ENCODE measurements at places on chromosomes 3 and 15. TPM values are rescaled to one million over a fixed set of nuclear protein-coding genes. Genes with fewer than 3 reads are reported as not detected.

GRCh38 chr3:50270422-50271224 is 1.7 kb downstream of the SEMA3B start:
- DNase-seq, result no peak

DNA sequence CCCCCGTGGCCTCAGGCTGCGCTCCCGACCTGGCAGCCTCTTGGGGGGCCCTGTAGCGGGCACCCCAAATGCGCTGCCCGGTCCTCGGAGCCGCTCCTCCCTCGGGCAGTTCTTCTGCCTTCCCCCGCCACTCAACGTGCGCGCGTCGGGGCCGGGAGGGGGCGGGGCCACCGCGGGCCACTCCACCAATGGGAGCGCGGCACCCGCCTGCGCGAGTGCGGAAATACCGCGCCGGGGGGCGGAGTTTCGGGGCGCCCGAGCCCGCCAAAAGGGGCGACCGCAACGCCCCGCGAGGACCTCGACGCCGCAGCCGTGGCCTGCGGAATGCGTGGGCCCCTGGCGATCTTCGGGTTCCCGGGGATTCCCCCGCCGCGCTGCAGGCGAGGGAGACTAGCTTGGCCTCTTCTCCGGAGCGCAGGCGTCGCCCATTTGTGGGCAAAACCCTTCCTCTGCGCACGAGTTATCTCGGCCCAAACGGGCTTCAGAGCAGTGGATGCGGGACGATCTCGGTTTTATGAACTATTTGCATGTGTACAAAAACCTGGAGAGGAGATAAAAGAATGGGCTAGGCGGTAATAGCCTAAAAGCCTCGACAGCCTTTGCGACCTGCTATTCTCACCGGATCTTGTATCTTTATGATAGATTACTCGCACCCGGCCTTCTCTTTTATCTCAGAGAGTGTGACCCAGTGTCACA is at the start of gene TASOR:
TASOR (minus strand) TSS at position 144 of the 696 bp plus-strand sequence. CDS start 259 bp downstream, outside the sequence.
- DNase-seq, result peak; percentile 71

DNA sequence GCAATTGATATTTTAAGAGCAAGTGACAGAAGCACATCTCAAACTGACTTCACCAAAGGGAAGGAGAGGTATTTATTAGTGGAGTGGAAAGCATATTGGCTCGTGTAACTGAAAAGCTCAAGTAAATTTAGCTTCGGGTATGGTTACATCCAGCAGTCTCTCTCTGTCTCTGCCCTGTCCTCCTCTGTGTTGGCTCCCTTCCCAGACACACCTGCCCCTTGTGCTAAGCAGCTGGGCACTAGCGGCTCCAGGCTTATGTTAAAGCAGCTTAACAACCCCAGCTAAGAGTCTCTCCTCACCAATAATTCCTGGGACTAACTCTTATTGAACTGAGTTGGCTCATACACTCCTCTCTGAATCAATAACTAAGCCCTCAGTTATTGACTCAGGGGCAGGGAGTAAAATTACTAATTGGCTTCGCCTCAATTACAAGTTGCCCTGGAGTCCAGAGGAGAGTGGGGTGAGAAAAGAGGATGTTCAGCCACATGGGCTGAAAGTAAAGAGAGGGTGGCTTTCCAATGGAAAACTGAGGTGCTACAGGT is 12.8 kb upstream of the SH3BP5 start:
- no peak for DNase-seq

- no peak for DNase-seq
Observed at GRCh38 chr3:87121856-87122255, 105.3 kb upstream of the CHMP2B start.

DNA sequence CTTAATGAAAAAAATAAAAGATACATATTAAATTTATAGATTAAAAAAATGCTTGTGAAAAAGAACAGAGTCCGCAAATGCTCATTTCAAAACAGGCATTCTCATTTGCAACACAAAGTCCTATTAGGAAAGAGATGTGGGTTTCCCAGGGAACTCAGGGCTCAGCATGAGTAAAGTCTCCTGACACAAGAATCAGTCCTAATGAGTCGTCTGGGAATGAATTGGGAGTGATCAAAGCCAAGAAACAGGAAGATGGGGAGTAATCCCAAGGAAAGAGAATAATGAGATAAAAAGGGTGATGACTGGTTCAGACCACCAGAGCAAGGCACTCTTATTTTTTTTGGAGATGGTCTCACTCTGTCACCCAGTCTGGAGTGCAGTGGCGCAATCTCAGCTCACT is 443.7 kb downstream of the NR2F2 start:
- no peak for DNase-seq

- no peak for DNase-seq
Observed at GRCh38 chr15:74311734-74312444, 55.6 kb downstream of the CYP11A1 start.

- DNase-seq, result no peak
Observed at GRCh38 chr3:77407441-77407840, 367.5 kb downstream of the ROBO2 start.

DNA sequence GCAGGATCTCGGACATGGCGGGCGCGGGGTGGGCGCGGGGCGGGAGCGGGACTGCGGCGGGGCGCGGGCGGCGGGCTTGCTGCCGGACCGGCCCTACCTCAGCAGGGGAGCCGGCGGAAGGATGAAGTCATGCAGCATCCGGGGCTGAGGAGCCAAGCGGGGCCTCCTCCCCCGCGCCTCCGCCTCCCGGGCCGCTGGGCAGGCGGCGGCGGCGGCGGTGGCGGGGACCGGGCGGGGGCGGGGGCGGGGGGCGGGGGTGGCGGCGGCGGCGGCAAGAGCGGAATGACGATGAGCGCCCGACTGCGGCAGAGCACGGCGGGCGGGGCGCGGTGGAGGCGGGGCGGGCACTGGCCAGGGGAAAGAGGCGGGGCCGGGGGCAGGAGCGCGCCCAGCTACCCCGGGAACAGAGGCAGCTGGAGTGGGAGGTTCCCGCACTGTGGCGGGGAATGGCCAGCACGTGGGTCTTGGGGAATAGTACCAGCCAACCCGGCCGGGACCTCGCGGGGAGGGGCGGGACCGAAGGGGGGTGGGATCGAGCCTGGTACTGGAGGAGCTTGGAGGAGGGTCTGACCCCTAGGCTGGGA is at the start of gene CAMK2N2:
CAMK2N2 (minus strand) TSS at position 284 of the 584 bp plus-strand sequence; CDS start at position 16, 268 bp downstream.
- peak; percentile 42 for DNase-seq

GRCh38 chr3:157918402-157918801 is 187.8 kb downstream of the SHOX2 start:
- DNase-seq, result no peak

GRCh38 chr15:80072285-80072994 is 13.0 kb downstream of the ZFAND6 start:
- no peak for DNase-seq

- no peak for DNase-seq
Observed at GRCh38 chr3:54262541-54262940, 140.2 kb downstream of the CACNA2D3 start.

GRCh38 chr15:31522028-31522427 is 195.4 kb downstream of the KLF13 start:
- no peak for DNase-seq

- DNase-seq, result no peak
Observed at GRCh38 chr3:128998561-128998960, 2.5 kb upstream of the EFCC1 start.

DNA sequence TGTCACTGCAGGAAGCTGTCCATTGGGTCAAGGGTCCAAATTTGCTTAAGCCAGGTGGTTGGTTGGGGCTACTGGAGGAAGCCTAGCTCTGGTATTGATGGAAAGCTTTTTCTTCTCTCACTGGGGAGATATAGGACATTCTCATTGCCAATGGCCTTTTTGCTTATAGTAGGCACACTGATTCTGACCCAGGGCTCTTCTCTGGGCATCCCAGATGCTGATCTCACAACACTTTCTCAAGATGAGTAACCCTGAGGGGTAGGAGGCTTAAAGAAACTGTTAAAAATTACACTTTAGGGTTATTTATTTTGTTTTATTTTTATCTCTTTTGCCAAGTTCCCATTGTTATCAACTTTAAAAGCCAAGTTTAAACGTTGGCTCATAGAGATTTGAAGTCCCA is 337.8 kb downstream of the LRRC3B start:
- no peak for DNase-seq

- DNase-seq, result no peak
Observed at GRCh38 chr15:47367726-47368390, 349.4 kb upstream of the SEMA6D start.

GRCh38 chr3:17162116-17162515 is 277.4 kb downstream of the PLCL2 start:
- no peak for DNase-seq

DNA sequence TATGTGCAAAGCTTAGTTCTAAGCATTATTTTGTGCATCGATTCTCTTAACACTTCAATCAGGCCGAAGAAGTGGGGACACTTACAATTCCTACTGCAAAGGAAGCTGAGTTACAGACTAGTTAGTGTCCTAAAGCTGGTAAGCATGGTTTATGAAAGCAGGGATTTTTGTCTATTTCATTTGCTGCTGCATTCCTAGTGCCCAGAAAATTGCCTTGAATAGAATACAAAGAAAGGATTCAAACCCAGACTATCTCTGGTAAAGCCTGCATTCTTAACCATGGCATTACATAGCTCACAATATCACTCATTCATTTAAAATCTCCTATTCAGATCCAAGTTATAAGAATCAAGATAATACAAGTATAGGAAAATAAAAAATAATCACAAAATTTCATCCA is 24.4 kb upstream of the CPOX start:
- no peak for DNase-seq

GRCh38 chr15:75171408-75171807 is 30.3 kb upstream of the C15orf39 start:
- DNase-seq, result no peak

DNA sequence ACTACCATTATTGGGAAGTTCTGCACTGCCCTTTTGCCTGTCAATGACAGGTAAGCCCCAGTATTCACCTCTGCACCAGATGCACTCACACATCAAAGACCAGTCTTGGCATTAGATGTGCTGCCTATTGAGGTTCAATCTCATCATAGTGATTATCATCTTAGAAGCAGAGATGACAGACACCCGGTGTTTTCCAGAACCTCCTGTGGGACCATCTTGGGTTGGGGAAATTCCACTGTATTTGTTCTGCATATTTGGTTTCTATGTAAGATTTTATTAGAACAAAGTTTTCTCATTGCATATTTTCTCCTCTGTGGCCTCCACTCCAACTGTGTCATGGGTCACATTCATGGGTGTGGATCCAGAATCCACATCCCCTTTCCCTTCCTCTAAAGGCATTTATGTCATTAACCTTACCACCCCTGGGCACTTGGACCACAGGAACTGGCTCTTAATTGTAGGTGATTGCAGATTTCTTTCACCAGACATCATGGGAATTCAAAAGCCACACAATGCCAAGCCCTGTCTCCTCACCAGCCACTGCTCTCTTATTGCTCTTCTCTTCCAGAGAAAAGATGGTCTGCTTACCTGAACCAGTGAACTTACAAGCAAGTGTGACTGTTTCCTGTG is 31.2 kb downstream of the PLA1A start:
- no peak for DNase-seq

DNA sequence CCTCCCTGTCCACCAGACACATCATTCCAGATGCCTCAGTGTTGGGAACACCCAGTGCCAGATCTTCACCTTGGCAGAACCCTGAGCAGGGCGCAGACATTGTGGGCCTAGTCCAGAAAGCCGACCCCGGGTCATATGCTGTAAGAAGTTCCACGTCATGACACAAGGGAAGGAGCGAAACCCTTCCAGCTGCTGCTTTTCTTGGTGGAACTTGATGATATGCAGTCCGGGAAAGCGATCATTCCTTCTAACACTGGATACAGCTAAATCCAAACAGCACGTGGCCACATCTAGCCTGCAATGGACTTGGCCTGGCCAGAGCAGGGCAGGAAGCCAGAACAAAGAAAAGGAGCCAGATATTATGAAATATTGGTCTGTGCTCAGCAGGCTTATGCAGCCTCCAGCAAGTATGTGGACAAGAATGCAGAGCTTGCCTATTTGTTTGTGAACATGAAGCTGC is 22.0 kb downstream of the GASK1A start:
- DNase-seq, result no peak

DNA sequence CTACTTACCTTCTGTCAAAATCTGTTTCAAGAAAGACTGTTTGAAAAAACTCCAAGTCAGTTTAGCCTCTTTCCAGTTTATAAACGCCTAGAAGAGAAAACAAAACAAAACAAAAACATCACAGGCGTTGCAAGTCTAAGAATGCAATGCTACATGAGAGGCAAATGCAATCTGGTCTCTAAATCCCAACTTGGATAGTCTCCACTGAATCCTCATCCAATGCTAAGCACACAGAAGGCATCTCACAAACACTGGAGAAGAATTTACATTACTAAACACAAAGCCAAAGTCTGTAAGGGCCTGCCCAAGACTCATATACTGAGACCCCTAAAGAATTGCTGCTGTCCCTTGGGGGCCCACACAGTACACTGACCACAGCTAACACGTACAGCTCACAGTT is 18.4 kb downstream of the RFT1 start:
- no peak for DNase-seq

- no peak for DNase-seq
Observed at GRCh38 chr3:172213200-172213599, 173.8 kb downstream of the FNDC3B start.

GRCh38 chr3:72719137-72719536 is 129.1 kb downstream of the SHQ1 start:
- no peak for DNase-seq

GRCh38 chr15:59998950-59999611 is 5.0 kb upstream of the FOXB1 start:
- DNase-seq, result no peak

DNA sequence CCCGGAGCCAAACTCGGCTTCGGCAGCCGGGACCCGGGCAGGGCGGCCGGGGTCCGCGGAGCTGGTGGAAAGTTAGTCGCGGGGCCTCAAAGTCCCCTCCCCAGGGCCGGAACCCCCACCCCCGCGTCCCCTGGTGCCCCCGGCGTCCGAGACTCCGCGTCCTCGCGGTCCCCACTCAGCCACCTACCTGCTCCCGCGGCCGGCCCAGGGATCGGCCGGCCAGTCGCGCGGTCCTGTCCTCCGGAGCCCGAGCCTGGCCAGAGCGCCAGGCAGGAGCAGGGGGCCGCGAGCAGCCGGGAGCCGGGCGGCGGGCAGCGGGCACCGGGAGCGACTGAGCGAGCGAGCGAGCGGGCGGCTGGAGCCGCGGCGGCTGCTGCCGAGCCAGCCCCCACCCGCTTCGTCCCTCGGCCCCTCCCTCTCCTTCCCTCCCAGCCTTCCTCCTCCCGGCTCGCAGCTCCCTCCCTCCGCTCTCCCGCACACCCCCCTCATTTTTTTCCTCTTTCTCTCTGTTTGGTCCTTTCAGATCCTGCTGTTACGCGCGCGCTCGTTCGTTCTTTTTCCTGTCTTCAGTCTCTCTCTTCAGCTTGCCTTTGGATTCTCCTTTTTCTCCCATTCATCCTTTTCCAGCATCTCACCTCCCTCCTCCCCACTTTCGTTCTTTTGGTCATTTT is at the start of gene MEGF11:
MEGF11 (minus strand) TSS at position 333 of the 671 bp plus-strand sequence. CDS start 125,347 bp downstream, outside the sequence.
- peak; percentile 31 for DNase-seq

- DNase-seq, result no peak
Observed at GRCh38 chr15:44727485-44728231, 8.7 kb upstream of the TRIM69 start.

- no peak for DNase-seq
Observed at GRCh38 chr15:62440362-62441105, 275.4 kb upstream of the C2CD4B start.

GRCh38 chr3:131688370-131688769 is 185.6 kb upstream of the MRPL3 start:
- DNase-seq, result no peak

ATP13A5 gene
- total RNA-seq, result 0.50 TPM

ANKRD63 gene
- total RNA-seq, result 1.6 TPM

SPATA12 gene
- total RNA-seq, result not detected

RASL12 gene
- total RNA-seq, result 12.8 TPM

ZDHHC3 gene
- 51.2 TPM for total RNA-seq

WDR93 gene
- total RNA-seq, result 0.86 TPM

ADAMTSL3 gene
- 17.7 TPM for total RNA-seq

ATP10A gene
- total RNA-seq, result 22.2 TPM

EFCAB12 gene
- total RNA-seq, result 4.5 TPM

Measured in dorsolateral prefrontal cortex (tissue), 122 donors.